ENCODE measurements at places on chromosomes 13 and 19.

DNA sequence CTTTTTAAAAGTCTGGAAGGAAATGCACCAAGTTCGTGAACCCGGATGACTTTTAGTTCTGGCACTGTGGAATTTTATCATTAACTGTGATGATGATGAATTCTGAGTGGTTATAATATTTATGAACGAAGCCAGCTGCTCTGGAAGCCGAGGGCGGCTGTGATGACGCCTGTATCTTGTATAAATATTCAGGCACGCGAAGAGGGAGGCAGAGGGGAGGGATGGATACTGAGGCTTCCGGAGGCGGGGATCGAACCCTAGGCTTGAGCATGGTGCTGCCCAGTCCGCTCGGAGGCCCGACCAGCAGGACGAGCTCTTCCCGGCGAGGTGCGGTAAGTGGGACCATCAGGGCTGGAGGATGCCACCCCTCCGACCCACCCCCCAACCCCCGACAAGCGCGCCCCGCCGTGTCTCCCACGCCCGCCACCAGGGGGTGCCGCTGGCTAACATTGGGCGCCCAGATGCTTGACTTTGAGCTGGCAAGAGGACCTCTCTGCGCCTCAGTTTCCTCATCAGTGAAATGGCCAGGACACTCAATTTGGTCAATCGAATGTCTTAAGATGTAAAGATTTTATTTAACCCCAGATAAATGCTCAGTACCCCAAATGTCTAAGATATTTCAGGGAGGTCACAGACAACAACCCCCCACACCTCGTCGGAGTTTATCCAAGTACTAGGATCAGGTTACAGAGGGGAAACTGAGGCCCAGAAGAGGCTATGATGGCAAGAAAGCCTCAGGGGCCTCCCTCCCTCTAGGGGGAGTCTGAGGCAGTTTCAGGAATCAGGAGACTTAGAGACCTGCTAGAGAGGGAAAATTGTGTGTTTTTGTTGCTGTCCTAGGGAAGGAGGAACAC is 4.5 kb upstream of the RAB3A start:
- no peak for DNase-seq

DNA sequence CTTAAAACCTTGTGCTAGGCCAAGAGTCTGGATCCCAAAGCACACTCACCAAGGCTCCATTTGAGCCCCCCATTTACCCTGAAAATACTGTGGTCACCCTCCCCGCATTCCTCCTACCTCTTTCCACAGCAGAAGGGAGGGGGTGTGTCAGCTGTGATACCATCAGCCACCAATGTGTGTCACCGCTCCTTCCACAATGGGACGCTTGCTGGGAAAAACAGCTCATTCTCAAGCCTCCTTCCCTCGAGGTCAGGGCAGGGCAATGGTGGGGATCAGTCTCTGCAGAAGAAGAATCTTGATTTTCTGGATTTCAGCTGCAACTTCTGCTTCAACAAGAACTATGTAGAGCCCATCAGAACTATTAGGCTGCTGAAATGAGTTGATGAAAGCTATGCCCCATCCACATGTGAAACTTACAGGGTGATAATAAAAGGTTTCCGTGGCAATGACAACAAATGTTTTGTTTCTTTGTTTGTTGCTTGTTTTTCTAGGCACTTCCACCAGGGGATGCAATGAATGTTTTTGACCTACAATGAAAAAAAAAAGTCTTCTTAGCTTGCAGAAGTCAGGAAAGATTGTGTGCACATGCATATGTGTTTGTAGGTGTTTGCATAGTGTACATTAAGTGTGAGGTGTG is 26.4 kb upstream of the ZNF507 start:
- DNase-seq = no peak

- DNase-seq = peak; percentile 9
Observed at GRCh38 chr19:11578258-11579142, 1.1 kb upstream of the ACP5 start.

DNA sequence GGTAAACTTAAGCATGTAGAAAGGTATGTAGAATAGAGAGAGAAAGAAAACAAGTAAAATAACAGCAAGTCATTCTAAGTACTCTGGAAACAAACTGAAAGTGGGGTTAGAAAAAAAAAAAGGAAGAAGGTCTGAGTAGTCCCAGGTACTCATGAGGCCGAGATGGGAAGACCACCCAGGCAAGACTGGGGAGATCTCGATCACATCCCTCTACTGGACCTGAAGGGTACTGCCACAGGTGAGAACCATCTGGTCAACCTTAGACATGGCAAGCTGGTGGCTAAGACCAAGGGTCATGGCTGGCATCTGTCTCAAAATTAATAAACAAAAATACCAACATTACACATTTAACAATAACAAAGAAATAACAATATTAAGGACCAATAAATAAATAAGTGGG is 36.3 kb upstream of the ZNF724 start:
- no peak for DNase-seq

DNA sequence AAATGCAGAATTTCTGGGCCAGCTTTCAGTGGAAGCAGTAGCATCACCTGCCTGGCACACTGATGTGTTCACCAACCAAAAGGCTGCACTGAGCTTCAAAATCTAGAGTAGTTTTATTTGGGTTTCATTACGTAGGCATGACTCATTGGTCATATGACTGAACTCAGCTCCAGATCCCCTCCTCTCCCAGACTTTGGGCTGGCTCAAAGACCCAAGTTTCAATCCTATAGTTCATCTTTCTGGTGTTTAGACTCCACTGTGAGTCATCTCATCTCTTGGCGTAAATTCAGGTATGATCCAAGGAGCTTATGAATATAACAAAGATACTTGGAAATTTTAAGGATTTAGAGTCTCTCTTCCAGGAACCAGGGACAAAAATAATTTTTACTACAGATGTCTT is 17.7 kb downstream of the ZMYM5 start:
- no peak for DNase-seq

Data from activated T-helper 9 cell treated with anti-CD3 and anti-CD28 coated beads, Interleukin-2, amount 50 U/mL, for 16 hours (primary cell).